GM23338 (cell line): ENCODE measurements at places on chromosomes 3 and 15. TPM values are rescaled to one million over a fixed set of nuclear protein-coding genes. Genes with fewer than 3 reads are reported as not detected.
A peak's percentile ranks its signal among the peaks of the same experiment; 100 is the strongest.

GRCh38 chr15:41060505-41060904 lies 55.6 kb downstream of the INO80 start:
- H3K4me3 ChIP-seq = no peak overlapping the region
- DNase-seq = no peak
- peaks cover 67% of the 10 kb centered on the region for H3K36me3 ChIP-seq

- H3K27ac ChIP-seq = no peak overlapping the region
- no peak for DNase-seq
- H3K36me3 ChIP-seq = no peaks in the 10 kb centered on the region
- no peak overlapping the region for H3K4me3 ChIP-seq
- H3K4me1 ChIP-seq = no peaks in the 10 kb centered on the region
Measured at GRCh38 chr3:134430950-134431445, 54.8 kb downstream of the ANAPC13 start.

GRCh38 chr15:56813995-56814394 lies 80.7 kb upstream of the ZNF280D start:
- no peak overlapping the region for H3K4me3 ChIP-seq
- H3K4me1 ChIP-seq = no peaks in the 10 kb centered on the region
- no peak for DNase-seq
- H3K36me3 ChIP-seq = no peaks in the 10 kb centered on the region
- no peaks in the 10 kb centered on the region for H3K27me3 ChIP-seq
- H3K27ac ChIP-seq = no peak overlapping the region

DNA sequence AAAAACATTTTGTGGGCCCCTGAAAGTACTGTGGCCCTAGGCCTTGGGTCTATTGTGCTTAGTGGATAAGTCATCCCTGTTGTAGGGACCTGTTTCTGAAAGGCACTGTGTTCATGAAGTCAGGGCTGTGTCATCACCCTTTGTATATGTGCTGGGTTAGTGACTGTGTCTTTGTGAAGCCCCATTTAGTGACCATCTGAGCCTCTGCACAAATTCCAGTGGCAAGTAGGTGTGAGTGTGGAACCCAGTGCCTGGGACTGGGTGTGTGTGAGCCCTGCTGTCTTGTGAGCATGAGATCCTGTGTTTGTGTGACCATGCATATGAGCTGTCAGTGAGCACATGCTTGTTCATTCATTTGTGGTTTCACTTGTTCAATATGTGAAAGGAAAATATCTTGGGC lies 1.2 kb upstream of the HYAL1 start:
- no peaks in the 10 kb centered on the region for H3K27me3 ChIP-seq
- H3K4me3 ChIP-seq = no peak overlapping the region
- H3K4me1 ChIP-seq = peaks cover 19% of the 10 kb centered on the region

DNA sequence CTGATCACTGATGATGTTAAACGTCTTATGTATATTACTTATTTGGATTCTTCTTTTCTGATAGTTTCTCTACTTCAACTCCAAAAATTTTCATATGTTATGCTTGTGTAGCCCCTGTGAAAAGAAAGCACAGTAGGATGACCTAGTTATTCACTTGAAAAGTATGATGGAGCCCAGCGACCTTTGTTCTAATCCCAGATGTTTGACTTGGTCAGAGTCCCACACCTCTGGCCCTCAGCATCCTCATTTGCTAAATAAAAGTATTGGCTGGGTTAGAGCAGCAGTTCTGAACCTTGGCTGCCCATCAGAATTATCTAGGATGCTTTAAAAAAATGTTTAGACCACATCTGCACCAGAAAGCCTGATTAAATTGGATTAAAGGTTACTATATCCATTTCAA lies 173.7 kb downstream of the ATG7 start:
- DNase-seq = no peak
- no peak overlapping the region for H3K27ac ChIP-seq
- no peaks in the 10 kb centered on the region for H3K4me1 ChIP-seq
- H3K36me3 ChIP-seq = no peaks in the 10 kb centered on the region
- no peaks in the 10 kb centered on the region for H3K27me3 ChIP-seq
- no peak overlapping the region for H3K4me3 ChIP-seq

GRCh38 chr3:108100906-108101660 lies 10.3 kb upstream of the CD47 start:
- no peaks in the 10 kb centered on the region for H3K27me3 ChIP-seq
- no peak overlapping the region for H3K27ac ChIP-seq
- H3K36me3 ChIP-seq = no peaks in the 10 kb centered on the region
- no peaks in the 10 kb centered on the region for H3K4me1 ChIP-seq
- no peak overlapping the region for H3K4me3 ChIP-seq

GRCh38 chr3:10026084-10026890 lies at the start of gene FANCD2:
Gene FANCD2, plus strand, starts transcription at chr3:10026437. Its CDS starts 2,221 bp downstream, at chr3:10028658.
- DNase-seq = peak; percentile 91
- no peaks in the 10 kb centered on the region for H3K36me3 ChIP-seq
- no peaks in the 10 kb centered on the region for H3K27me3 ChIP-seq
- H3K4me1 ChIP-seq = peaks cover 6% of the 10 kb centered on the region
- peak within 1 kb of the TSS; percentile 71 for H3K4me3 ChIP-seq
- H3K27ac ChIP-seq = peak within 1 kb of the TSS; percentile 96

DNA sequence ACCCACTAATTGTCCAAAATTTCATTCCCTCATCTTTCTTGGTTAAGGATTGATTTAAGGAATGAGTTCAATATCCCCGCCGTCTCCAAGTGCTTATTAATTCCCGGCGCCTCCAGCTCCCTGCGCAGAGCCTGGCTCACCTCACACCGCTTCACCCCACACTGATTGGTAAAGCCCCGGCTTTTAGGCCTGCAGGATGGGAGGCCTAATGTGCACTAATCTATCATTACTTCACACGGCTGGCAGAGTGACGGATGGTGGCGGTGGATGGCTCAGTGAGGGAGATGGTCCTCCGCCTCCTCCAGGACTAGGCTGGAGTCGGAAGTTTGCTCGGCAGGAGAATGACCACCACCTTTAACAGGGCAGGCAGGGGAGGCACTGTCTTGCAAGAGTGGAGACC lies 81.7 kb downstream of the MEGF11 start:
- no peaks in the 10 kb centered on the region for H3K36me3 ChIP-seq
- H3K4me3 ChIP-seq = no peak overlapping the region
- H3K27ac ChIP-seq = no peak overlapping the region
- 0 out of 2 replicates have a peak, but pooled peaks cover 3% of the 10 kb centered on the region for H3K4me1 ChIP-seq
- no peaks in the 10 kb centered on the region for H3K27me3 ChIP-seq

DNA sequence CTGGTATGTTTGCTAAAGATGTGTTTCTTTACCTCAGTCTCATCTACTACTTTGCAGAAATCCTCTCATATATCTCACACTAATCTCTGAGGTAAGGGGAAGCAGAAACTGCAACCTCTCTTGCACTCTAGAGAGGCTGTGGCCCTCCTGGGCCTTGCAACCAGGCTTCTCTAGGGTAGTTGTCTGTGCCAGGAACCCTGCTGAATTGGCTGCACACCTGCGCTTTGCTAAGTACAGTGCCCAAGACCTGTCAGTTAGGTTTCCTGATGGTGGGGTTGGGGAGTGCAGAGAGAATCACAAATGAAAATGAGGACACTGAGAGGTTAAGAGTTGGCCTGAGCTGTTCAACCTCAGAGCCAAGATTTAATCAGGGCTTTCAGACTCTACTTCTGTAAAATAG lies 117.2 kb upstream of the PLXNA1 start:
- H3K27ac ChIP-seq = no peak overlapping the region
- no peak for DNase-seq
- H3K27me3 ChIP-seq = no peaks in the 10 kb centered on the region

DNA sequence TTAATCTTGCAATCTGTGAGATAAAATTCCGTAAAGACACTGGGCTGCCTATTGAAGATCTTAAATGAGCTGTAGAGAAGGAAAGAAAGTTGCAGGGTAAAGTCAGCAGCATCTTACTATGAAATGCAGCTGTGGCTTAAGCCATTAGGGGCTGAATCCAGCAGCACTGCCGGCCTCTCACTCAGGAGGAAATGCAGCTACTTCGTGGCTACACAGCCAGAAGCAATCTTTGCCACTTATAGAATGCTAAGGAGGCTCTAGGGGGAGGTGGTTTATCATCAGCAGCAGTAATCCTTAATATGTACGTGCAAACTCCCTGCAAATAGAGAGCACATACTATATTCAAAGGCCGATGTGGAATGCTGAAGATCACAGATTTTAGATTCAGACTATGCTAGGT lies 19.1 kb upstream of the MCTP2 start:
- H3K4me3 ChIP-seq = no peak overlapping the region
- no peak for DNase-seq
- H3K27ac ChIP-seq = no peak overlapping the region
- no peaks in the 10 kb centered on the region for H3K4me1 ChIP-seq
- H3K36me3 ChIP-seq = no peaks in the 10 kb centered on the region
- H3K27me3 ChIP-seq = no peaks in the 10 kb centered on the region

- peaks cover 6% of the 10 kb centered on the region; the same call in 1 of the 2 replicates for H3K4me1 ChIP-seq
- no peak for DNase-seq
- H3K4me3 ChIP-seq = no peak overlapping the region
Measured at GRCh38 chr15:66075947-66076346, 177.6 kb downstream of the MEGF11 start.

GRCh38 chr3:17733215-17733614 lies 9.2 kb downstream of the TBC1D5 start:
- H3K36me3 ChIP-seq = no peaks in the 10 kb centered on the region
- no peaks in the 10 kb centered on the region for H3K4me1 ChIP-seq
- no peak overlapping the region for H3K4me3 ChIP-seq
- no peak for DNase-seq
- H3K27ac ChIP-seq = no peak overlapping the region

DNA sequence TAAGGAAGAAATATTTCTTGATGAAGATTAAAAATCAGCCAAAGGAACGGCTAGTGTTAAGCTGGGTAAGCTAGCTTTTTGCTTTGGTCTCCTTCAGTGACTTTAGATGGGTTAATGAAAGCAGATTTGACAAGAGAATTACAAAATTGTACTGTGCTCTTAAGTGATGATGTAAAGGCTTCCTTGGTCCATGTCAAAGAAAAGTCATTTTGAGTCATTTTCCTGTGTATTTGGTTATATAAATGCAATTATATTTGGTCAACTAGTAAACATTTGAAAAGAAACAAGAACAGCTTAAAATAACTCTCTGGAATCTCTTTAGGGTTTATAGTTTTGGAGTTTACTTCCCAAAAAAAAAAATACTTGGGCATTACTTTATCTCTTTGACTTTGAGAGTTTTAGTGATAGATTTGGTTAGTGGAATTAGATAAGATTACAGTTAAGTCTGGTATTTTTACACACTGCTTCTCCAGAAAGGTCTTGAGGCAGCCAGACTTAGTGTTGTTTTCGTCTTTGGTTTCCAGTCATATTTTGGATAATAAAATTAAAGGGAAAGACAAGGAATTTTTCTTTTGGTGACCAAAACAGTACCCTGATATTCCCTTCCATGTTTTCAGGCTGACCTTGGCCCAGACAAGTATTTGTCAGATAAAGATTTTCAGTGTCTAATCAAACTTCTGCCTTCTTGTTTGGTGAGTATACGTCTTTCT lies 42.3 kb downstream of the PDHB start:
- no peak overlapping the region for H3K27ac ChIP-seq
- DNase-seq = no peak
- H3K4me3 ChIP-seq = no peak overlapping the region
- no peaks in the 10 kb centered on the region for H3K27me3 ChIP-seq
- H3K36me3 ChIP-seq = no peaks in the 10 kb centered on the region

- peaks cover 17% of the 10 kb centered on the region for H3K4me1 ChIP-seq
- no peak overlapping the region for H3K4me3 ChIP-seq
- H3K27me3 ChIP-seq = no peaks in the 10 kb centered on the region
- H3K36me3 ChIP-seq = no peaks in the 10 kb centered on the region
Measured at GRCh38 chr15:49152552-49153312, 2.7 kb downstream of the COPS2 start.

GRCh38 chr3:64368257-64369020 lies 143.2 kb upstream of the PRICKLE2 start:
- no peaks in the 10 kb centered on the region for H3K27me3 ChIP-seq
- no peaks in the 10 kb centered on the region for H3K36me3 ChIP-seq

- peaks cover 6% of the 10 kb centered on the region for H3K4me1 ChIP-seq
- H3K4me3 ChIP-seq = no peak overlapping the region
- no peaks in the 10 kb centered on the region for H3K27me3 ChIP-seq
Measured at GRCh38 chr3:23252122-23252521, 49.0 kb downstream of the UBE2E2 start.

DNA sequence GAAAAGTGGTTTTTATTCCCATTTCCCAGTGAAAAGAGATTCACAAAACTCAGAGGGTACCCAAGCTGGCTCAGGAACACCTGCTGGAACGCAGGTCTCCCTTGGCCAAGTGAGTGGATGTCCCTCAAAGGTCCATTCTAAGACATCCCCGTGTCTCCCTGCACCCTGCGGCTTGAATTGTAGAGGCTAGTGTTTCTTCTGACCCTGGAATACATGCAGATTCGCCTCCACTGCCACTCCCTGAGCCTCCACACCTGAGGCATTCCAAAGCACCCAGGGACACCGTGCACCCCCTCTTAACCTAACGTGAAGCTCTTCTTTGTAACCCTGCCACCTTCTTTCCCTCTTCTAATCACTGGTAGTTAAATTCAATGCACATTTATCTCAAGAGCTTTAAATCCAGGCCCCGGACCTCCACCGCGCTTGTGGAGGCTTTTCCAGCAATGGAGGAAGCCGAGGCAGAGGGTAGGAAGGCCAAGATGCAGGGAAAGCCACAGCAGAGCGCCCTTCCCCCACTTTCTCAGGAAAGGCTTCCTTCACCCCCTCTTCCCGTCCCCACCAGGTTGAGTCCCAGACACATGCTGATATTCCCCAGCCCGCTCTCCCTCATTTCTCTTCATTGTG lies 590 bp upstream of the ITGA11 start:
- H3K27ac ChIP-seq = no peak overlapping the region
- no peaks in the 10 kb centered on the region for H3K36me3 ChIP-seq
- peak overlapping the region; percentile 76 for H3K4me3 ChIP-seq
- peaks cover 64% of the 10 kb centered on the region for H3K27me3 ChIP-seq
- H3K4me1 ChIP-seq = peaks cover 9% of the 10 kb centered on the region
- DNase-seq = no peak

DNA sequence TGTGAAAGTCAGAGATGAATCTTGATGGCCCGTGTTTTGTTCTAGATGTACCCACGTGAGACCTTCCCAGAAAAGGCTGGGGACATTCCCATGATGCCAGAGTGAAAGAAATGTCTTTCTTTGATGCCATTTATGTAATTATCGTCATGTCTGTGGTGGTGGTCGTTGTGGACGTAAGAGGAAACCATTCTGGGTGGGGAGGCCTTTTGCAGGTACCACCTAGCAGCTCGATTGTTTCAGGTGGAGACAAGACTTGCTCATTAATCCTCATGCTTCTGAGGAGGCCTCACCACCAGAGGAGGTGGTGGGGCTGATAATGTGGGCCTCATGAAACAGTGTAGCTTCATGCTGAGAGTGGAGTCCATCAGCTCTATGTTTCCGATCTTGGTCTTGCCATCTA lies 58.1 kb upstream of the USP3 start:
- H3K27me3 ChIP-seq = no peaks in the 10 kb centered on the region
- no peak for DNase-seq
- H3K4me1 ChIP-seq = peaks cover 24% of the 10 kb centered on the region
- no peak overlapping the region for H3K27ac ChIP-seq
- no peaks in the 10 kb centered on the region for H3K36me3 ChIP-seq

The INTS14 gene
- 37.7 and 56.0 TPM in 2 replicates for total RNA-seq

The TMEM115 gene
- 41.9 and 49.2 TPM in 2 replicates for total RNA-seq

The RASL12 gene
- 20.1 and 27.7 TPM in 2 replicates for total RNA-seq

The ECE2 gene
- 0.24 TPM in 1 of 2 replicates, not detected in the other for total RNA-seq

The SLC2A2 gene
- not detected in 2 replicates for total RNA-seq

The SYNPR gene
- total RNA-seq = 0.38 and 2.6 TPM in 2 replicates

The LMAN1L gene
- total RNA-seq = not detected in 2 replicates

The PTPRG gene
- total RNA-seq = 117 and 131 TPM in 2 replicates

The FBXL22 gene
- total RNA-seq = 0.19 TPM in 1 of 2 replicates, not detected in the other
